ENCODE measurements at places on chromosomes 1 and 21.

DNA sequence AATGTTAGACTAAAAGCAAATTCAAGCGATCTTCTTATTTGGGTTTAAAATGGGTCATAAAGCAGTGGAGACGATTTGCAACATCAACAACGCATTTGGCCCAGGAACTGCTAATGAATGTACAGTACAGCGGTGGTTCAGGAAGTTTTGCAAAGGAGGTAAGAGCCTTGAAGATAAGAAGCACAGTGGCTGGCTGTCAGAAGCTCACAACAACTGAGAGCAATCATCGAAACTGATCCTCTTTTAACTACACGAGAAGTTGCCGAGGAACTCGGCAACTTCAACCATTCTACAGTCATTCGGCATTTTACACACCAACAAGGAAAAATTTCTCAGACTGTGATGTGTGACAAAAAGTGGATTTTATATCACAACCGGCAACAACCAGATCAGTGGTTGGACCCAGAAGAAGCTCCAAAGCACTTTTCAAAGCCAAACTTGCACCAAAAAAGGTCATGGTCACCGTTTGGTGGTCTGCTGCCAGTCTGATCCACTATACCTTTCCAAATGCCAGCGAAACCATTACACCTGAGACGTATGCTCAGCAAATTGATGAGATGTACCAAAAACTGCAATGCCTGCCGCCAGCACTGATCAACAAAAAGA, 47.9 kb downstream of the ASH1L start:
- DNase-seq = no peak

DNA sequence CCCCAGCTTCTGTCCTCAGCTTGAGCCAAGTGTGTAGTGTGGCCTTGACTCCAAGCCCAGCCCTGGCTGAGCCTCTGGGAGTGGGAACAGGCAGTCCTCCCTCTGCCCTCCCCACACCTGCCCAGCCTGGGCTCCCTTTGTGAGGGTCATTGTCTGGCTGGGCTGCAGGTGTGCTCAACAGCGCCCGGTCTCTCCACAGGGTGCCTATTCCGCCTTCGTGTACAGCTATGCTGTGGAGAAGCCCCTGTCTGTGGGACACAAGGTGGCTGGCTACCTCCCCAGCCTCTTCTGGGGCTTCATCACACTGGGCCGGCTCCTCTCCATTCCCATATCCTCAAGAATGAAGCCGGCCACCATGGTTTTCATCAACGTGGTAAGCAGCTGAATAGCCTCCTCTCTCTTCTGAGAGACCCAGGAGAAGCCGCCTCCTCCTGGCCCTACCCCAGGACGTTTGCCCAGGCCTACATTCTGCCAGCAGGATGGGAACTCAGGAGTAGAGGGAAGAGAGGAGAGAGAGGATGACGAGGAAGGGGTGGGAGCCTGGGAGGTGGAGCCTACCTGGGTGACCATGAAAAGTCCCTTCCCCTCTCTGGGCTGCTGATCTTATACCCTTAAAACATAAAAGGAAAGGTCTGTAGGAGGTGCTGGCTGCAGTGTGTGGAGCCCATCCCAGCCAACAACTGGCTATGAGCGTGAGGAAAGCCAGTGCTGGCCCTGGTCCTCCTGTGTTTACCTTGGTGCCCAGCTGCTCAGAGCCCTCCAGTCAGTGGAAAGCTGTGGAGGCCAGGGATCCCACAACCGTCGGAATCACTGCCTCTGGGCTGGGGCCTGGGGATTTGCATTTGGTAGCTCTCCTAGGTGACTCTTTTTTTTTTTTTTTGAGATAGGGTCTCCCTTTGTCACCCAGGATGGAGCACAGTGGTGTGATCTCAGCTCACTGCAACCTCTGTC, 45.7 kb downstream of the ELK4 start:
- DNase-seq = no peak

DNA sequence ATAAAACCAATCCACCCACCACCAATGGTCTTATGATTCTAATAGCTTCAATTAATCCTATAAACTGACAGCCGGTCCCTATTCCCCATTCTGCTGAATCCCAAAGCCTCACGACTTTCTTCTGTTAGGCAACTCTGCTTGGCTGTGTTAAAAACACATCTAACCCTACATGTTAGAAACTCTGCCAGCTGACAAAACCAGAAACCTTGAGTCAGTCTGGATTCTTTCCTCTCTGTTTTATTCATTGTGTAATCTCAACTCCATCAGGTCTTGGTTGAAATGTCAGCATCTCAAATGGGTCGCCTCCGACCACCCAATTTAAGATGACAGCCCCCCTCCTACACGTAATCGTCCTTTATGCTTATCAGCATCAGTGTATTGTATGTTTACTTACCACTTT, 312.1 kb downstream of the DISC1 start:
- DNase-seq = no peak

DNA sequence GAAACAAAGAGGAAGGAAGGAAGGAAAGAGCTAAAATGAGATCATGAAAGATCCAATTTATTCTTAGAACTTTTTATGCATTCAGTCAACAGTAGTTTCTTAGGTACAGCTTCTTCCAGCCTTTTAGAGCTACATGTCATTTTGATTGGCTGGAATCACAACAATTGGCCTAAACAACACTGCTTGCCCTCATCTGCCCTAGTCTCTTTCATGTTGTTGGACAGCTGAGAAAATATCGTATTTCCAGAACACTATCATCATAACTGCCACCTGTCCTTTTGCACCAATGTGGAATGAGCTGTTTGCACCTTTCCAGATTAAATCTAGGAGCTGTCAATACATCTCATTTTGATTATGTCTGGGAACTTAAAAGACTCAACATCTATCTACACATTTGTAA, 161.7 kb downstream of the TGFBR3 start:
- DNase-seq = no peak

DNA sequence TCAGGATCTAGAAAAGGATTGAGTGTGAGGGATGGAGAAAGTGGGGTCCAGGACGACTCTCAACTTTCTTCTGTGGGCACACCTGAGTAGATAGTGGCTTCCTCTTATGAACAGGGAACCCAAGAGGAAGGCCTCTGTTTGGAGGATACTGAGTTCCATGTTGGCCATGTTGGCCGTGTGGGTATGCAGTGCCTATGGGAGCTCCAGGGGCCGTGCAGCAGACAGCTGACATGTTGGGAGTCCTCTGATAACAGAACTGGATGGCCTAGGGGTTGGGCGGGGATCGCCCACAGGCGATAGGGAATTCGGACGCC, 43.0 kb downstream of the TMEM53 start:
- no peak for DNase-seq

- DNase-seq = no peak
Measured at GRCh38 chr1:166089804-166090203, 77.0 kb downstream of the FAM78B start.

GRCh38 chr1:217534566-217534965, 96.3 kb downstream of the GPATCH2 start:
- DNase-seq = no peak

GRCh38 chr1:93616221-93616995, 65.2 kb downstream of the BCAR3 start:
- no peak for DNase-seq

DNA sequence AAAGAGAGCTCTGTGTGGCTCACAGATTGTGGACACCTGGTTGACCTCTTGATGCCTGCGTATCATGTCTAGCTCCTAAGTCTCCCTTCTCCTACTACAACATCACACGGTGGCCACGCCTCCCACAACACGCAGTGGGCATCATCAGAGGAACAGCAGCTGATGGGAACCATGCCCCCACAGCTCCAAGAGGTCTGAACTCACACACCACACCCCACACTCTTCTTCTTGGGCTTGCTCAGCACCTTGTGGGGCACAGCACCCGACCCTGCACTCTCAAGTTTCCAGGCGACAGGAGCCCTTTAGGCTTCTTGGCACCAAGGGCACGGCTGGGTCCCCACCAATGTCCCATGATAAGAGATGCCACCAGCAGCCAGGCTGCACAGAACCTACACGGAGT, 18.8 kb upstream of the CDCP2 start:
- no peak for DNase-seq

GRCh38 chr21:42047821-42048613, 23.1 kb upstream of the UMODL1 start:
- DNase-seq = peak; percentile 94

Data from EL (cell line).